ENCODE measurements at places on chromosomes 7 and 10.

- DNase-seq, result no peak
These were observed 181.6 kb upstream of the MKI67 start for GRCh38 chr10:128307820-128308219.

GRCh38 chr10:78921895-78922294 is 146.9 kb upstream of the ZMIZ1 start:
- no peak for DNase-seq

- DNase-seq, result peak; percentile 81
These were observed 58.3 kb downstream of the MALSU1 start for GRCh38 chr7:23357190-23358093.

GRCh38 chr7:155610633-155611193 is 33.7 kb upstream of the RBM33 start:
- DNase-seq, result no peak

- DNase-seq, result peak; percentile 68
These were observed 726 bp upstream of the INSIG1 start for GRCh38 chr7:155296788-155297516.

- no peak for DNase-seq
These were observed 163.8 kb downstream of the SVIL start for GRCh38 chr10:29470843-29471543.

DNA sequence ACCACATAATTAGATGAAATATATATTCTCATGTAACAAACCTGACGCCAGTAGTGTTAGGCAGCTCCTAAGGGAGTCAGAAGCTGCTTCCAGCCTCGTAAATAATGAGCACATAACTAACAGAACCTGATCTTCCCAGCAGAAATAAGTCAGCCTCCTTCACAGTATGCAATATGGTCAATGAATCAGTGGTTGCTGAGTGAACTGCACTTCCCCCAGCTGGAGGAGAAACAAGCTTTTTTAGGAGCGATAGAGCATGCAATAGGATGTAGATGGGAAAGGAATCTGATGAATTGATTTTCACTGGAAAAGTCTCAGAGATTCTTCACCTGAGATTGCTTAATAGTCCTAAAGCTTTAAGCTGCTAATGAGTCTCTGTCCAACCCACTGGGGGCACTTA is 337.2 kb upstream of the LRGUK start:
- peak; percentile 62 for DNase-seq

- peak; percentile 63 for DNase-seq
These were observed 170.1 kb downstream of the PKD1L1 start for GRCh38 chr7:47778153-47778661.

DNA sequence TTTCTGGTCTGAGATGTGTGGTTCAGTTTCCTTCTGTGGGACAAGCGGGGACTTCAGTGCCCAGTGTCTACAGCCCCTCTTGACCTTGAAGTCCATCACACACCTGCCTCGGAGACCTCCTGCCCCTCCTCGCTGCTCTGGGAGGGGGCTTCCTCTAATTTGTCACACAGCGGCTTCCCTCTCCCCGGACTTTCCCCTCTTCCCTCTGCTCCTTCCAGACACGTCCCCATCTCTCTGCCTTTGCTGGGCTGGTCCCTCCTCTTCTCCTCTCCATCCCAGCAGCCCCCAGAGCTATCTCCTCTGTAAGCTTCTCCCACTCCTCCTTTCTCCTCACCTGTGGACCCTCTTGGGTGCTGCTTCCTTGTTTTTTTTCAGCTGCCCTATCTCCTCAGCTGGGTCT is 122.2 kb upstream of the SORCS3 start:
- no peak for DNase-seq

GRCh38 chr7:27106181-27106900 is 3.9 kb upstream of the HOXA2 start:
- DNase-seq, result peak; percentile 58

- DNase-seq, result peak; percentile 27
These were observed 687.8 kb downstream of the IPMK start for GRCh38 chr10:57579926-57580325.

- no peak for DNase-seq
These were observed 105.2 kb downstream of the THSD7A start for GRCh38 chr7:11726794-11727155.

DNA sequence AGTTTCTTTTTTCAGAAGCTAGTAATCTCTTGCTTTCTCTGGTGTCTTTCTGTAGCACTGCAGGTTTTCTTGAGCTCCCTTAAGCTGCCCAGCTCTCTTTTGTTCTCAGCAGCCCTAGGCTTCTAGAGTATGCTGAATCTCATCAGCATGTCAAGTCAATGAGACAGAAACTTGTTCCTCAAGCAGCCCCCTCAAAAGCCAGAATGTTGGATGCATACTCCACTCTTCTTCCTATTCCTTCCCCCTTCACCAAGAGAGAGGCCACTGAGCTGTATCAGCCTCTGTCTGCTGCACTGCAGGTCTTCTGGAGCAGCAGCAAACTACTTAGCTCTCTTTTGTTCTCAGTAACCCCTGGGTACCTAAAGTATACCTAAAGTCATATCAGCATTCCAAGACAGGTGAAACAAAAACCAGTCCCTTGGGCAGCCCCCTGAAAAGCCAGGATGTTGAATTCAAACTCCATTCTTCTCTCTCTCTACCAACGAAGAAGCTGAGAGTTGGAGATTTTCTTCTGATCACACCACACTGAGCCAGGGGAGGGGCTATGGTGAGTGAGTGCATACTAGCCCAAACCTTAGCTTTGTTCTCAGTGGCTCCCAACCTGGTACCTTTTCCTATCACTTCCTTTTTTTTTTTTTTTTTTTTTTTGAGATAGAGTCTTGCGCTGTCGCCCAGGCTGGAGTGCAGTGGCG is 73.3 kb upstream of the WAC start:
- no peak for DNase-seq

DNA sequence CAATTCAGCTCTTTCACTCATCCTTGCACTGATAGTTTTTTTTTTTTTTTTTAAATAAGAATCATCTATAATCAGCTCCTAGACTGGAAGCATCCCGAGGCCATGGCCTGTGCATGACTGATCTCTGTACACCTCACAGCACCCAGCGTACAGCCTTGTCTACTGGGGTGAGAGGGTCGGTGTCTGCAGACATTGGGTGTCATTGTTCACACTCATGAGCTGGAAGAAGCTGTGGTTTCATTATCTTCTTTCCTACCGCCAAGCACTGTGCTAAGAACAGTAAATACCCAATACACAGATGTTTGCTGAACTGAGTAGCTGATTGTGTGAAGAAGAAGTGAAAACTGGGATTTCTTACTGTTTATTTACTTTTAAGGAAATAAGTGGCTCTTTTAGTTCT is 123.6 kb downstream of the CLEC2L start:
- DNase-seq, result no peak

DNA sequence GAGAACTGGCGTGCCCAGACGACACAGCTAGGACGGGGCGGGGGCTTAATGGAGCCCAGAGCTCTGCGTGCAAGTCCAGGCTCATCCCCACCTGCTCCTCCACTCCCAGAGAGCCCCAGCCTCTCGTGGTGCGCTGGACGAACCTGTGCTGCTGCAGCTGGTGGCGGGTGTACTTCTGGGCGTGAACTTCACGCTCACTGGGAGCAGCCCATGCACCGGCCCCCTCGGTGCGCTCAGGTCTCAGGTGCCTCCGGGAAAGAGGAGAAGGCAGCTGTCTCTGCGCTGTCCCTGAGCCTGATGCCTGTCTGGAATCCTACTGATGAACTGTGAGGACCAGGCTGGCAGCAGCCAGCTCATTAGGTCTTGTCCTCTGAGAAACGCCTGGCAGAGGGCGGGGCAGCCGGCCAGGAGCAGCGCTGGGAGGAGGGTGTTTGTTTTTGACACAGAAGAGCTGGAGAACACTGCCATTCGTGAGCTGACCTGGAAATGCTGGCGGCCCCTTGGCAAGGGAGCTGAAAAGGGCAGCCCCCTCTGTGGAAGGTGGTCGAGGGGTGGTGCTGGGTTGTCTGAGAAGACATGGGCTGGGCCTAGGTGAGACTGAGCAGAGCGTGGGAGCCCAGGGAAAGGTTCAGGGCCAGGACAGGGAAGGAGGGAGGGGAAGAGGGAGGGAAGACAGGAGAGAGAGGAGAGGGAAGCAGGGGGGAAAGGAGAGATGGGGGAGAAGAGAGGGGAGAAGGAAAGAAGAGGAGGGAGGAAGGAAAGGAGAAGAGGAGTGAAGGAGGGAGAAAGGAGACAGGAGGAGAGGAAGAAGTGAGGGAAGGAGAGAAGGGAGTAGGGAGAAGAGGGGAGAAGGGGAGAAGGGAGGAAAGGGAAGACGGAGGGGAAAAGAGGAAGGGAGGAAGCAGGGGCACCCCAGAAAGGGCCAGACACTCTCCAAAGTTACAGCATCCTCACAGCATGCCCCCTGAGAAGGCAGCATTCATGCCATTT is 53.5 kb upstream of the TNS3 start:
- peak; percentile 69 for DNase-seq

DNA sequence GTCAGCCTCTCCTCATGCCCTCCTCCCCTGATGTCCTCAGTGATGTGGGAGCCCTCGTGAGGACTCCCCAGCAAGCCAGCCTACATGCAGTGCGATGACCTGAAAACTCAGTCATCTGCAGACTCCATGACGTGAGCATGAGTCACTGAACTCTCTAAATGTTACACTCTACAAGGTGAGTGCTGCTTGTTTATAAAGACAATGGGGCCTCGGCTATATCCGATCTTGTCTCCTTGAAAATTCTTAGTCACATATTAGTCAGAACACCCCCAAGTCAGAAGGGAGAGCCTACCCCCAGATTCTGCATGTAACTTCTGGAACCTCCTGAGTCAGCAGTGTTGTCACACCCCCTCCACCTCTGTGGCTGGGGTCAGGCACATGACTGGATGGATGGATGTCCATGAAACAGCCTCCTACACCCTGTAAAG is 673.8 kb downstream of the INHBA start:
- peak; percentile 100 for DNase-seq

DNA sequence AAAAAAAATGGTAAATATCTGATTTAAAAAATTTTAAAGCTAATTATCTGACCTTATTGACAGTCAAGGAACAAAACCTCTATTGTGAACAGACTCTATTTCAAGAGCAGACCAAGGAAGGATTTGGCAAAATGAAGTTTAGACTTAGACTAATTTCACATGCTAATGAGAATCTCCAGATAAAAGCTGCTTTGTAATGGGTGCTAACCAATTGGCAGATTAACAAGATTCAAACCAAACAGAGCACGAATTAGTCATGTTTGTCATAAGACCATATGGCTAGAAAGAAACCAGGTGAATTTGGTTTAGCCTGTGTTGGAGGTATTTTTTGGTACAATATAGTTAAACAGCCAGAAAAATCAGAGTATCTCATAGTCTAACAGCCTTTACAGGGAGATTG is 429.1 kb upstream of the NFE2L3 start:
- no peak for DNase-seq

GRCh38 chr10:68362590-68362989 is 29.9 kb upstream of the PBLD start:
- no peak for DNase-seq

GRCh38 chr7:72709909-72710308 is 118.1 kb downstream of the TYW1B start:
- no peak for DNase-seq

GRCh38 chr10:114346176-114347031 is 57.9 kb downstream of the AFAP1L2 start:
- no peak for DNase-seq

- no peak for DNase-seq
These were observed 259.0 kb downstream of the BBS9 start for GRCh38 chr7:33388332-33388731.

DNA sequence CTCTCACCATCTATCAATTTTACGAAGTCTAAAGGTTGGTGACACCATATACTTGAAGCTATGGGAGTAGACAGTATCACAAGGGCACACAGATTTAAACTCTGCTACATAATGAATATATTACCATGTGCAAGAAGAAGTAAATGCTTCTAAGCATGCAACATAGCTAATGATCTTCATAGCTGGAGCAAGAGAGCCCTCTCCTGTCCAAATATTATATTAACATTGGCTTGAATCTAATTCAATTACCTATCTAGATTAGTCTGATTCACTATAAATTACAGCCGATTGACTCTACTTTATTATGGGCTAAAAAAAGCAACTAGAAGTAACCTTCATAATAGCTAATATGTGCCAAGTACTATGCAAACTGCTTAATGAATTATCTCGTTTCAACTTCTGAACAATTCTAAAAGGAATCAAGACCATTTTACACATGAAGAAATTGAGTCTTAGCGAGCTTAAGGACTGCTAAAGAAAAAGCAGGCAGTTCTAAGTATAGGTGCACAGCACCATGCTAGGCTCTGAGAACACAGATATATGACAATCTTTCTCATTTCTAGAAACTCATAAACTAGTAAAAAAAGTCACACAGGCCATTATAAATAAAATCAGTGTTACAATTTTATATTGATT is 21.9 kb downstream of the FRA10AC1 start:
- peak; percentile 35 for DNase-seq

- peak; percentile 29 for DNase-seq
These were observed 627 bp downstream of the DUSP5 start for GRCh38 chr10:110498087-110498981.

GRCh38 chr7:69122953-69123352 is 475.3 kb upstream of the AUTS2 start:
- no peak for DNase-seq

- no peak for DNase-seq
These were observed 25.2 kb upstream of the PRR15 start for GRCh38 chr7:29538389-29538788.

GRCh38 chr7:68544851-68545250 is 1053.4 kb upstream of the AUTS2 start:
- DNase-seq, result no peak

GRCh38 chr10:3750006-3750816 is 34.8 kb downstream of the KLF6 start:
- no peak for DNase-seq

Measured in mammary epithelial cell (primary cell).